ENCODE measurements at places on chromosomes 3 and 15.

- DNase-seq: peak; percentile 18
Measured at GRCh38 chr3:143895805-143896204, 47.5 kb upstream of the SLC9A9 start.

DNA sequence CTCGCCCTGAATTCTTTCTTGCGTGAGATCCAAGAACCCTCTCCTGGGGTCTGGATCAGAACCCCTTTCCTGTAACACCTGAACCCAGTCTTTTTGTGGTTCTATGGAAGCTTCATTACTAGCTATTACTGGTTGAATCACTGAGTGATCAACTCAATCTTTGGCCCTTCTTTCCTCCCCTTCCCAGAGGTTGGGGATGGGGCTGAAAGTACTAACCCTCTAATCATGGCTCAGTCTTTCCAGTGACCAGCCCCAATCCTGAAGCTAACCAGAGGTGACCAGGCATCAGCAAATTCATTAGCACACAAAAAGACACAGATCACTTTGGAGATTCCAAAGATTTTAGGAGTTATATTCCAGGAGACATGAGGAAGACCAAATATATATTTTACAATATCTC, 39.5 kb downstream of the HERC1 start:
- DNase-seq: no peak

DNA sequence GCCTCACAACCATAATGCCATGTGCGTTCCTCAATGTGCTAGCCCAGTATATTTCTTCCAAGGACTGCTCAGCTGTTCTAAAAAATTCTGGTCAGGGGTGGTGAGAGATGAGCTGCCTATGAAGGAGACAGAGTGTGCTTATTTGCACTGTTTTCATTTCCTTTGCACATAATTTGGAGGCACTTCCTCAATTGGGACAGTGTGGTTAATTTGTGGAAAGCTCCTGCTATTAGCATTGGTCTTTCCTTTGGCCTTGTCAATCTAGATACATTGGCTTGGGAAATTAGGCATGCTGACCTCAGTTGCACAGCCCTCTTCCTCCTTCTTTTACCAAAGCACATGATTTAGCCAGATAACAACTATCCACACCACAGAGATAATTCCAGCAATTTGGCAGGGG, 9.4 kb downstream of the FAM81A start:
- DNase-seq: no peak

- no peak for DNase-seq
Measured at GRCh38 chr3:22013641-22014040, 262.6 kb upstream of the ZNF385D start.

DNA sequence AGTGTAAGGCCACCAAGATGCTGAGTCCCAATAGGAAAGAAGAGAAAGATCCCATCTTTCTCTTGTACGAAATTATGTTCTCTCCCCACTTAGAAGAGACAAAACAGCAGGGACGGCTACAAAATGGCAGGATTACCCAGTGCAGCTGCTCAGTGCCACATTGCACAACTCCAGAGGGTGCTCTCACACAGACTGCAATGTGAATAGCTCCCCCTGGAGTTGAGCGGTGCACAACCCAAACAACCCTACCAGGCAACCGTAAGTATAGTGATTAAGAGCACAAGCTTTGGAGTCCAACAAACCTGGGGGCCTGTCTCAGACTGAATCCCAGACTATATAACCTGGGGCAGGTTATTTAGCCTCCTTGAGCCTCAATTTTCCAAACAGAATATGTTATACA, 3.1 kb upstream of the BHLHE40 start:
- peak; percentile 86 for DNase-seq

- no peak for DNase-seq
Measured at GRCh38 chr3:122004991-122005565, 17.0 kb downstream of the ILDR1 start.

DNA sequence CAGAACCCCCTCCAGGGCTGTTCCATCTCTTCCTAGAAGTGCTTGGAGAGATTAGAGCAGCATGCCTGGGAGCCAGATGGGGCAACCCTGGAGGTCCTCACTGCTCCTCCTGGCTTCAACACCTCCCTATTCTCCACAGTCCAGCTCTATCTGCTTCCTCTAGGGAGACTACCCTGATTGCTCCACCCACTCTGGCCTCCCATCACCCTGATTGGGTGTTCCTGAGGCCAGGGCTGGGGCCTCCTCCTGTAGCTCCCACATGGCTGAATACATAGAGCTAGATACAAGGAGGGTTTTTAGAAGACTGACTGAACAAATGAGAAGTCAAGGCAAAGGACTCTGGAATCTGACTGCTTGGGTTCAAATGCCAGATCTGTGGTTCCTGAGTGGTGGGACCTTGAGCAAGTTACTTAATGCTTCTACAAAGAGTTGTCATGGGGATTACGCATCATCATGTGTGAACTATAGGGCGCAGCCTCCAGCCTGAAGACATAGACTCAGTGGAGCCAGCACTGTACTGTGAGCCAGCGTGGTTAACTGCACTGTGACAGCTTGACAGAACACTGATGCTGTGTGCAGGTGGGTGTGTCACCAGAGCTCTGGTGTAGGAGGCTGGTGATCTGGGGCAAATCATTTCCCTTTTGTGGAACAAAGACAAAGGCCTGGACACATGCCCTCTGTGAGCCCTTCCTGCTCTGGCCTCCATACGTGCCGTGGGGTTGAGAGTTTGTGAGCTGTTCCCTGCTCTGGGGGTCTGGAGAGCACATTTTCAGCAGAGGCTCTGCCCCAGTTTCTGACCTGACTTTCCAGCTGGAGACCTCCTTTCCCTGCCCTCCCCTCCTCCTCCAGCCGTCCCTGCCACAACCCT, 74.8 kb downstream of the SCN5A start:
- peak; percentile 30 for DNase-seq

DNA sequence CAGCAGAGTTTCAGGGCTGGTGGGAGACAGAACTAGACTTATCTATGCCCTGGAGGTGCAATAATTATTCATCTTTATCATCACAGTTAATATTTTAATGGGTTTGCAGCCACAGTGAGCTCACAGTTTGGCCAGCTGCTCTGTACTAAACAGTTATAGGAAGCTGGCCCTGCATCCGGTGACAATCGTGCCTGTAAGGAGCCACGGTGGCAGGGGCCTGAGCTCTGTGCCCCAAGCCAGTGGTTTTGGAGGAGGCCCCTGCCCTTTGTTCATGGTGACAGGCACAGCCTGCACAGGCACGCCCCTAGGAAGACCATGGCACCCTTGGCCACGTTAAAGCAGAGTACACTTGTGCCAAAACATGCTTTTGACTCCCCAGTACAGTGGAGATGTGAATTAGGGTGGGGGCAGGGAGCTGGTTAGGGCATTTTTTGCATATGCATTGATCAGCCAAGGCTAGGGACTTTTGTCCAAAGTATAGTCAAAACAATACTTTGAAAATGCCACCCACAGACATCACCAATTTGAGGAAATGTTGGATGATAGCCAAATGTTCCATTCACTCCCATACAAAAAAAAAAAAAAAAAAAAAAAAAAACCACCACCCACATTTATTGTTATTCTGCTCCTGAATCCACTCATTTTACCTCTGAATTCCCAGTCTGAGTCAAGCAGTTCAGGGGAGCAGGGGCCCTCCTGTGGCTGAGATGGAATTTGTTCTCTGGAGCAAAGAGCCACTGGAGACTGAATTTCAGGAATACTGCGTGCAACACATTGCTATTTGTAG, 3.4 kb upstream of the RFTN1 start:
- DNase-seq: peak; percentile 69

- peak; percentile 89 for DNase-seq
Measured at GRCh38 chr3:142850395-142851023, 38.4 kb downstream of the PCOLCE2 start.
